ENCODE measurements at places on chromosomes 6 and 20.

GRCh38 chr20:7147220-7147601, 379.7 kb downstream of the BMP2 start:
- no peak for DNase-seq

GRCh38 chr6:11298651-11299420, 66.4 kb upstream of the NEDD9 start:
- no peak for DNase-seq

DNA sequence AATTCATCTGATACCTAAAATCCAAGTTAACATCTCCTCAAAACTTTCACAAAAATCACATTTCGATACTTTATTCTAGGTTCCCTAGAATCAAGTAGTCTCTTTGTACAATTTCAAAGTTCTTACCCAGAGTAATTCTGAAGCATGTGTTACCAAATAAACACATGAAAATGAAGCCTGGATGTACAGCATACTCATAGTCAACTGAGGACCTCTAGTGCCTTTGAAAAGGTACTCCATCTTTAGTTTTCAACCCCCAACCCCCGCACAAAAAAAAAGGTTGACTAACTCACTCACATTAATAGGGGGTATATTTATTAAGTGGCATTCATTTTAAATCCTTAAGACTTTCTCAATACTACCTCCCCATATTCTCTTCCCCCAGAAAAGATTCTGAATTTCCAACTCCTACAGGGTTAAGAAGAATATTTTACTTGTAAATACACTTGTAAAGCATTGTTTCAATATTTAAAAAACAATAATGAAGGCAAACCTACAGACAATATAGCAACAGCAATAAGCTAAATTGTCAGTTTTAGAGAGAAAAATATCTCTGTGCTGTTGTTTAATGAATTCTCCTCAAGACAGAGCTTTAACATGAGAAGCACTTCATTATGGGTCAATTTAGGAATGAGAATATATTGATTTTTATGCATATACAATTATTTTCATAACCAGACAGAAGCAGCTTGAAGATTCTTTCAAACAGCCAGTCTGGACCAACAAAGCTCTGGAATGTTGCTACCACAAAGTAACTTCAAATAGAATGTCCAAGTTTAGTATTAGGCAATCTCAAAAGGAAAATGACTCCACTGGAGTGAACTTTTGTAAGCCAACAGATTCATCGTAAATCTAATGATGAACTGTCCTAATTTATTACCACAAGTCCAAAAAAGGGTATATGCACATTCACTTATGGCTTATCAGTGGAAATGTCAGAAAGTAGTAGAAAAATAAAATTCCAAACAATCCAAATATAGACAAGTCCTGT, 3.3 kb downstream of the PLN start:
- peak; percentile 47 for DNase-seq

DNA sequence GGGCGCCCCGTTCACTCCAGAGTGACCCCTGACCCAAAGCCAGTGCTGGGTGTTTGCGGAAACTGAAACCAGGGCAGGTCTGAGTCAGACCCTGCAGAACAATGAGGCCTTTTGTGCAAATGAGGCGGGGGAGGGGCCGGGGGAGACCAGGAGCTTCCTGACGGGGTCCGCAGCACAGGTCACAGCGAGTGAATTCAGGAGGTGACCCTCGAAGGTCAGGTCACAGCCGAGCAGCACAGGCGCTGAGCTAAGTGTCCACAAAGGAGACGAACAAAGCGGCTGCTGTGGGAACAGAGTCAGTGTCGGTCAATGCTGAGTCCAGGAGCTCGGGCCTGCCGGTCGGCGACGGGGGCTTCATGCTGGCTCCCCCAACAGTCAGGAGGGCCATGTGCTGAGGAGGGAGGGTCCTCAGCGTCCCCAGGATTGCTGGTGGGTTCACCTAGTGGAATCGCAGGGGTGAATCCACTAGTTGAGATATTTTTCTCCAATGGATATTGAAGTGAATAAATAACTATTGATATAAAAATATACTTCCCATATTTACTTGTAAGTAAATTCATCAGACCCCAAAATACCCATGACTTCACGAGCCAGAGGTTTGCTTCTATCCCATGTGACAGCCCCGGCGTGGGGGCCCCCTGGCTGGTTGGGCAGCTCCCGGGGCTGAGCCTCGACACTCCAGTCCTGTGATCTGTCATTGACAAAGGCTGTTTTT, 188.4 kb upstream of the SULF2 start:
- no peak for DNase-seq

- DNase-seq: no peak
Observed at GRCh38 chr20:58175836-58176235, 52.6 kb downstream of the ANKRD60 start.

DNA sequence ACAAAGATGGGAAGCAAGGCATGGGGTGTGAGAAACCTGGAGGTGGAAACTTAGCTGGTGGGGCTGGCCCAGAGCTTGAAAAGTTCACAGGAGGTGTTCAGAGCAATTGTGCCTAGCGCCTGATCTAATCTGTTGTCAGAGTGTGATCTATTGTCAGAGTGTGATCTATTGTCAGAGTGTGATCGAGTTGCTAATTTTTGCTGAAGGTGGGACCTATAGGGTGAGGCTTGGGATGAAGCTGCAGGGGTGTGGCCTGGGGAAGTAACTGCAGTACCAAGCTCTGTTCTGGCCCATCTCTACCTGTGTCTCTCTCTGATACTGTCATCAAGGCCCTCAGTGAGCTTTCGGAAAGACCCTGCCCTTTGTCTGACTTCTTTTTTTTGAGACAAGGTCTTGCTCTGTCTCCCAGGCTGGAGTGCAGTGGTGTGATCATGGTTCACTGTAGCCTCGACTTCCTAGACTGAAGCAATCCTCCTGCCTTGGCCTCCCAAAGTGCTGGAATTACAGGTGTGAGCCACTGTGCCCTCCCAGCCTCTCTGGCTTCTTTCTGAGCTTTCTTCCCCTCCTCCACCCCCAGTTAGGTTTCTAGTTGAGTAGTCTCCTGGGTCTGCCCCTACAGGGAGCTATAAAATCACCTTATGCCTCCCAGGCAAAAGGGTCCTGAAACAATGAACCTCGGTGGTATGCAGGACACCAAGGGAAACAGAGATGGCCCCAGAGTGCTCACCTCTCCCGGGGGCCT, 150.8 kb upstream of the RNF24 start:
- DNase-seq: no peak

DNA sequence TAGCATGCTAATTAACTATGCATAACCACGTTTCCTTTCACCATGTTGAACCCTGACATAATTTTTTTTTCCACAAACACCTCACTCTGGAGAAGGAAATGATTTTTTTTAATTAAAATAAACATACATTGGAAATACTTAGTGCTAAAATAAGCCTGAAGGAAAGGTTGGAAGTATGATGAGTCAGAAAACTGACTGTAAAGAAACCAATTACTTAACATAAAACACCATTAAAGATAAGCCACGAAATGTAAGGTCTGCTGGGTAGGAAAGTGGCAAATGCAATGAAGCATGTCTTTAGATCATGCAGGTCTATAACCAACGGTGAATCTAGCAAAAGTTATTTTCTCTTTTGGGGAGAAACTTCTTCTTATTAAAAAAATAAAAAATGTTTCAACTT, 47.5 kb downstream of the OPRM1 start:
- DNase-seq: no peak

DNA sequence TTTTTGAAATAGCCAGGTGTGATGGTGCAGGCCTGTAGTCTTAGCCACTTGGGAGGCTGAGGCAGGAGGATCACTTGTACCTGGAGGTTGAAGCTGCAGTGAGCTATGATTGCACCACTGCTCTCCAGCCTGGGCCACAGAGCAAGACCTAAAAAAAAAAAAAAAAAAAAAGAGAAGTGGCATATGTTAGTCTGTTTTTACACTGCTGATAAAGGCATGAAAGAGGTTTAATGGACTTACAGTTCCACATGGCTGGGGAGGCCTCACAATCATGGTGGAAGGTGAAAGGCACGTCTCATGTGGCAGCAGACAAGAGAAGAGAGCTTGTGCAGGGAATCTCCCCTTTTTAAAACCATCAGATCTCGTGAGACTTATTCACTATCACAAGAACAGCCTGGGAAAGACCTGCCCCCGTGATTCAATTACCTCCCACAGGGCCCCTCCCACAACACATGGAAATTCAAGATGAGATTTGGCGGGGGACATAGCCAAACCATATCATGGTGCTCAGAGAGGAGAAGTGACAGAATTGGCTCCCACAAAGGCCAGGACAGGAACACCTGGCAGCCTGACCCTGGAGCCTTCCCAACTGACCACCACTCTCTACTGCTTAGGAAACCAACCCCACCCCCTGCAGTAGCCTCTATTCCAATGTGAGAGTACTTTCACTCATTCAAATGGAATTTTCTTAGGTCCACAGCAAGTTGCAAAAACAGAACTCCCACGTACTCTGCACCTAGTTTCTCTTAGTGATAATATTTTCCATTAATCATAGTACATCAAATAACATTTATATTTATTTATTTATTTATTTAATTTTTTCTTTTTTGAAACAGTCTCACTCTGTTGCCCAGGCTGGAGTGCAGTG, 29.8 kb downstream of the ARHGAP40 start:
- DNase-seq: no peak

DNA sequence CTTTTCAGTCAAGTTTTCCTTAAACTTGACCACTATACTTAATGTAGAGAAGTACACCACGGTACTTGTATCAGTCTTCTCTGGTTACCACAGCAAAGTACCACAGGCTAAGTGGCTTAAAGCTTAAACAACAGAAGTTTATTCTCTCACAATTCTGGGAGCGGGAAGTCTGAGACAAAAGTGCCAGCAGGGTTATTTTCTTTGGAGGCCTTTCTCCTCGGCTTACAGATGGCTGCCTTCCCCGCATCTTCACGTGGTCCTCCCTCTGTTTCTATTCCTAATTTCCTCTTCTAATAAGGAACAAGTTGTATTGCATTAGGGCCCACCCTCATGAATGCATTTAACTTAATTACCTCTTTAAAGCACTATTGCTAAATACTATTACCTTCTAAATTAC, 258.0 kb downstream of the PLCB1 start:
- no peak for DNase-seq

DNA sequence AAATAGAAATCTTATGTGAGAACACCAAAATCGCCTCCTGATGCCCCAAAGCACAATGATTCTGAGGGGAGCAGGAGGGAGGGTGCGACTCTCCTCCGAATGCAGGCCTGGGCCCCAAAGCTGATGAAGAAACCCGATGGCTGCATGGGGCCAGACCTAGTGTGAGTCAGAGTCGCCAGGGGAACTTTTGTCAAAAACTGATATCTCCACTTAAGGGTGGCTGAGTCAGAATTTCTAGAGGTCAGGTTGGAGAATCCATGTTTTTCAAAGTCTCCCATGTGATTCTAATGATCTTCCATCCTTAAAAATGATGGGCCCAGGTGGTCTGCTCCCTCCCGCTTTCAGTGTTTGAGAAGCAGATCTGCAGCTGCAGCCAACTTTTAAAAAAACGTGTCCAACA, 172.8 kb downstream of the BACH2 start:
- DNase-seq: peak; percentile 25

DNA sequence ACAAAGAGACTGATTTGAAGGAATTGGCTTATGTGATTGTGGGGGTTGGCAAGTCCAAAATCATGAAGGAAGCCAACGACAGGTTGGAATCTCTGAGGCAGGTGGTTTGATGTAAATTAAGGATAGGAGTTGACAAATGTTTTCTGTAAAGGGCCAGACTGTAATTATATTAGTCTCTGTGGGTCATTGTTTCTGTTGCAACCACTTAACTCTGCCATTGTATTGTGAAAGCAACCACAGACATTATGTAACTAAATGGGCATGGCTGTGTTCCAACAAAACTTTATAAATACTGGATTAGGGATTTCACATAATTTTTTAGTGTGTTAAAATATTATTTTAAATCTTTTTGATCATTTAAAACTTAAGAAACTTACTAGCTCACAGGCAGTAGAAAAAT, 199.2 kb upstream of the MYLIP start:
- DNase-seq: no peak

GRCh38 chr6:127877231-127877630, 23.6 kb downstream of the THEMIS start:
- peak; percentile 84 for DNase-seq

DNA sequence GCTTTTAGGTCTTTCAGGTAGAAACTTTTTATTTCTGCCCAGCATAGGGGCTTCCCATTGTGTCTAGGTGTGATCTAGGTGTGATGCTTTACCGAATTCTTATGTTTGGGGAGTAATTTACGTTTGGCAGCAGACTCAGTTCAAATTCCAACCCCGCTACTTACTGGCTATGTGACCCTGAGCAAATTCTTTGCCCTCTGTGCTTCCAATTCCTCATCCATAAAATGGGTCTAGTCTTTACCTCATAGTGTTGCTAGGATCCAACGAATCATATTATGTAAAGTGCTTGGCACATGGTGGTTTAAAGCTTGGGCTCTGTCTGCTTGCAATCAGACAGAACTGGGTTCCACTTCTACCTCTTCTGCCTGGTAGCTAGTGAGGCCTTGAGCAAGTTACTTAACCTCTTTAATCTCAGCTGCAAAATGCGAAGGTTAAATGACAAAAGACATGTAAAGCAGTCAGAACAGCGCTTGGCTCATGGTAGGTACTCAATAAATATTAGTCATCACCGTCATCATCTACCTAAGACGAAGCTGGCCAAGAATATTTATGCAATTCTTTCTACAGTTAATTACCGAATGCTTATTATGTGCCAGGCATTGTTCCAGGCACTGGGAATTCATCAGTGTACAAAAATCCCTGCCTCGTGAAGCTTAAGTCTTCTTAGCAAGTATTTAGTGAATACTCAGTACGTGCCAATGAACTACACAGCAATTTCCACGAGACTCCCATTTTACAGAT, 1.0 kb downstream of the NSFL1C start:
- no peak for DNase-seq

DNA sequence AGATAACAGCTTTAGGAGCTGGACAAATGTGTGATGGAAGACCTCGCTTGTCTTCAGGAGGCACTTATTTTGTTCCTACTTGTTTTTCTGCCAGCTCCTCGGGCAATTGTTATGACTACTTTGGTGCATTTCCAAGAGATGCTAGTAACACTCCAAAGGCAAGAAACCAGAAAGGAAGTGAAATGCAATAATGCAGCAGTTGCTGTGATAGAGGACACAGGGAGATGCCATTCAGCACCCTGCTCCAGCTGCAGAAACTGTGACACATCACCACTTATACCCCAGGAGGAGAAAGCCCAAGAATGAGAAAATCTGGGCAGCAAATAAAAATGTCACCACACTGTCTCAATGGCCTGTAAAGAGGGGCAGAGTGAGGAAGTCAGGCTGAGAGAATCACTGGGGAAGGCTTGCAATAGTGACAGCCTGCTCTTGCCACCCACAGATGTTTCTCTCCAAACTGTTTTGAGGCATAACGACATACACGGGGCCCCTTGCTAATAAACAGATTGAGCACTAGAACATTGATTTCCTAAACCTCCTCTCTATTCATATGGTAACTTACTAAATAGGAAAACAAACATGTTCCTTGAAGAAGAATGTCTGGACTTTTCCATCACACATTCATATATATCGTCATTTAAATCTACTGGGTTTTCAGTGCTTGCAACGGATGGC, 231.0 kb upstream of the PRND start:
- DNase-seq: no peak

GRCh38 chr6:137873273-137873762, 6.3 kb downstream of the TNFAIP3 start:
- peak; percentile 92 for DNase-seq

GRCh38 chr6:83927470-83927869, 68.0 kb downstream of the CYB5R4 start:
- no peak for DNase-seq

Measured in activated CD4-positive, alpha-beta T cell treated with anti-CD3 and anti-CD28 coated beads, Interleukin-10, Interleukin-2, amounts not matched to agents 100 ng/mL and 50 ng/mL, durations not matched to agents 16 hours and 8 hours (primary cell).